Activated CD4-positive, alpha-beta T cell treated with anti-CD3 and anti-CD28 coated beads for 36 hours (primary cell): ENCODE measurements at places on chromosomes 3 and 15. TPM values are rescaled to one million over a fixed set of nuclear protein-coding genes. Genes with fewer than 3 reads are reported as not detected.
A peak's percentile ranks its signal among the peaks of the same experiment; 100 is the strongest.

- no peak for DNase-seq
Measured at GRCh38 chr3:7682822-7683229, 818.8 kb upstream of the LMCD1 start.

DNA sequence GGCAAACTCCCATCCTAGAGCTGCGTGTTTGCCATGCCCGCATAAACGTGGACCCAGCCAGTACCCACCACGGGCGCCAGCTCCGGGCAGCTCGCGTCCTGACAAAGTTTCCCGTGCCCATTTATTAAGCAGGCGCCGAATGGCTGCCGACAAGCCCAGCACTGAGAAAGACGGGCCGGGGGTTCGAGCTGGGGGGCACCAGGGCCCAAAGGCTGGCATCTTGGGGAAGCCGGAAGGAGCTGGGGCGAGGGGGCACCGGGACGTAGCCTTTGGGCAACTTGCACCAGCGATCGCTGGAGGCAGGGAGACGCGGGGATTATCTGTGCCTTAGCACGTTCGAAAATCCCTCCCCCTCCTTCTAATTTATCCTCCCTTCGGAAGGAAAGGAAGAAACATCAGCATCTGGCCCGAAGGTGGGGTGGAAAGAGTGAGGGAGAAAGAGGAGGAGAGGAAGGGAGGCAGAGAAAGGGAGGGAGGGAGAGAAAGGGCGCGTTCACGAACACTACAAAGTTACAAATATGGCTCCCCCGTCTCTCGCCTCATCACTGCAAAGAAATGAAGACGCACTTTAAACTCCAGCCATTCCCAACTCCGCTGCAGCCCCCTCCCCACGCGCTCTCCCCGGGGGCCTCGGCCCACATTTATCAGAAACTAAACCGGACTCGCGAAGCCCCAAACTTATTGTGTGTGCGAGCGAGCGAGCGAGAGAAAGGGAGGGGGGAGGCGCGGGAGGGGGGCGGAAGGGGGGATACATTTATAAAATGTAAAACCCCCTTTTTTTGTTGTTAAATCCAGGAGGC is 1.0 kb downstream of the ANP32A start:
- DNase-seq = peak; percentile 62

GRCh38 chr3:72317491-72317890 is 530.8 kb downstream of the SHQ1 start:
- DNase-seq = no peak

GRCh38 chr15:29896062-29896461 is 73.8 kb upstream of the TJP1 start:
- no peak for DNase-seq

- DNase-seq = no peak
Measured at GRCh38 chr15:37079726-37080125, 20.6 kb downstream of the MEIS2 start.

GRCh38 chr3:177475356-177475665 is 278.0 kb upstream of the TBL1XR1 start:
- DNase-seq = no peak

DNA sequence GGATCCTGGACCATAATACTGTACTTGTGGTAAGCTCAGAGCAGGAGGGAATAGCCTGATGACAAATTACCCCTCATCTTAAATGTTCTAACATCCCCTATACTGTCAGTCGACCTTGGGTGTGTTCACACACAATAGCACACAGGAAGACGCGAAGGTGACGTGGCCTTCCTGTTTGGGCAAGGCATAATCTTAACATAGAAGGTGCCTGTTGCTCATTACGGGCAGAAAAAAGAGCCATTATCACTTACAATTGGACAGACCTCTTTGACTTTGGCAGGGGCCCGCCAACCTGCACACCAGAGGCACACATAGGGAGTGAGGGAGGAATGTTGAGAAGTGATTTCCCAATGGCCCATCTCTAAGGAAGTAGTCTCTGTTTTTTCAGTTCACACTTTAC is 144.2 kb downstream of the ANO10 start:
- DNase-seq = peak; percentile 73

DNA sequence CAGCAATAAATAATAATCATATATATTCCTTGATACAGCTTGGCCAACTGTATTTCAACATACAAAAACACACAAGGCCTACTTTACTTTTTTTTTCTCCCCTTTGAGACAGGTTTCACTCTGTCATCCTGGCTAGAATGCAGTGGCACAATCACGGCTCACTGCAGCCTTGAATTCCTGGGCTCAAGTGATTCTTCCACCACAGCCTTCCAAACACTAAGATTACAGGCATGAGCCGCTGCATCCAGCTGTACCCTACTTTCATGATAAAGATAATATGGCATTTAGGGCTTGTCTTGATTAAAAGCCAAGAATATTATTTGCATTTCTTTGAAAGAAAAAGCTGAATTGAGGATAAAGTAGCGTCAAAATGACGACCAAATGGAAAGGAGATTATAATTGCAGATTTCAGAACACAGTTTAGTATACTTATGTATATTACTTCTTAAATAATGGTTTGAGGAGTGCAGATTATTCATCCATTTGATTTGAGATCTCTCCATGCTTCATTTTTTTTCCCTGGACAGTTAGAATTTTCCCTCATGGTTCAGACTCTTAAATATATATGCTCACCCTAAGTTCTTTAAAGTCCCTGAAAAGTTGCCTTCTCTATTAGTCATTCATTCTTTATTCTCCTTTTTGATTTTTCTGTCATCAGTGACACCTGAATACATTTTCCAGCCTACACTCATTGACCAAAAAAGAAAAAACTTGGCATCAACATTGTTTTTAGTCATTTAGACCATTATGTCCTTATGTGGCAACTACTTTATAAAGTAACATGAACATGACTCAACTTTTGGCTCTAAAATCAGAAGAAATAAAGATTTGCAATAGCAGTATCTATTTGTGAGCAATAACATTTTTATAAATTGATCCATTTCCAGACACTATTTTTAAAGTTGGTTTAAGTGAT is 48.5 kb upstream of the MLF1 start:
- DNase-seq = no peak

ROPN1B gene
- total RNA-seq = not detected

DNA sequence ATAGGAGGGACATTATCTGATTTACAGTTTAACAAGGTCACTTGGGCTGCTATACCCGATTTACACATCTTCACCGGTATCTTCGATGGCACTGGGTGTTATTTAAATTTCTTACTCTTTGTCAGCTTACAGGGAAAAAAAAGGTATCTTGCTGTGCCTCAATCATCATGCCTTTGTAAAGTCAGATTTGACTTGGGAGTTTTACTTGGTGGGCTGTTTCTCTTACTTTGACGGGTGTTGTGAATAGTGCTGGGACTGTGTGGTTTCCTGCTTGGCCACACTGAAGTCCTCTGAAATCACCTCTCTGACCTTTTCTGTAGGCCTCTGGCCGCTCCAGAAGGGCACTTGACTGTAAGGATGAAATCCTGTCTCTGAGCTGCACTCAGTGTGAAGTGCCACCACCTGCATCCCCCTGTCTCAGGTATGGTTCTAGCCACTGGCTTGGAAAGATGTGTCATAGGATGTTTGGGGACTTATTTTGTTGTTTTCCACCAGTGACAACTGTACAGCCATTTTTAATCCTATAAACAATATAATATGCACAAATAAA is 3.1 kb upstream of the SLC24A1 start:
- no peak for DNase-seq

DNA sequence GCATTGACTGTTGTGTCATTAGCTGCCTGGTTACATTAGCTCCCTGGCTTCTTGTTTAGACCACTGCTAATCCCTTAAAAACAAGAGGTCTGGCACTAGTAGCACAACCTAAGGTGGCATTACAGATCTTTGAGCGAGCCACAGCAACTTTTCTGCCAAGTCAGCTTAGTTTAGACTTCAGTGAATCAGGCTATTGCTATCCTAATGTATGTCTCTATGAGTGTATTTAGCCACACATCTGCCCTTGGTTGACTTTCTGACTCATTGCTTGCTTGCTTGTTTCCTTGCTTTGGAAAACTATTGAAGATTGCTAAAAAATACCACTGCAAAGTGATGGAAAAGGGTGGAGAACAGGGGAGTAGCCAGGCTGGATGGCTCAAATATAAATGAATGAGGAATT is 50.2 kb downstream of the CHP1 start:
- DNase-seq = no peak

GRCh38 chr3:38260474-38260873 is 5.1 kb upstream of the SLC22A13 start:
- DNase-seq = no peak

GRCh38 chr15:28100516-28101195 is 1.5 kb upstream of the OCA2 start:
- no peak for DNase-seq

APOD gene
- total RNA-seq = not detected

DNA sequence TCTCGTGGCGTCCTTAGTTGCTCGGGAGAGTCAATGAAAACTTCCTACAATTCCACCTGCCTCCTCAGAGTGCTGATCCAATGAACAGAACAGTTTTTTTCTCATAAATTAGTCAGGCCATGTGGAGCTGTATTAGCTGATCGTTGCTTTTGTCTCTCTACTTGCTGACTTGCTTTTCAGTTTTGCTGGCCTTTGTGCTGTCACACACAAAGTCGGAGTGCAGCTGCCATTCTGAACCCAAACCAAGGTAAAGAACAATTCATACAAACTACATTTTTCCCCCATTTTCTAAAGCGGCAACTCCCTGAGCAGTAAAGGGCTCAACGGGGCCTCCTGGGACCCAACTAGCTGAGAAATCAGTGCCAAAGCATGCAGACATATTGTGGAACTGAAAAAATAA is 43.1 kb downstream of the MEIS2 start:
- DNase-seq = no peak

GRCh38 chr3:186529201-186529999 is 14.8 kb downstream of the CRYGS start:
- DNase-seq = no peak
